Activated CD4-positive, alpha-beta T cell treated with anti-CD3 and anti-CD28 coated beads, Interleukin-2, amount 10 ng/mL, durations not matched to agents 24 days and 14 days (primary cell): ENCODE measurements at places on chromosomes 5 and 9. TPM values are rescaled to one million over a fixed set of nuclear protein-coding genes. Genes with fewer than 3 reads are reported as not detected.

DNA sequence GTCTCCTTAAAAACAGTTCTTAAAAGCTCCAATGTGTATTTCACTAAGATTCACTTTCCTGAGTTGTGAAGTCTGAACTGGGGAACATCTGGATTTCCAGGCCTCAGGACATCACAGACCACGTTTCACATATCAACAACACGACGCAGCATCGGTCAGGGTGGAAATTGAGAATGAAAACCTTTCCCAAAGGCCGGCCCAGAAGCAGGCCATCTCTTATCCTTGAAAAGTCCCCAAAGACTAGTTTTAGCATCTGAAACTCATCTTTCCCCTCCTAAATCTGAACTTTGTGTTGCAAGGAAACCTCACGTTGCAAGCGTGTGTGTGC, 96.4 kb upstream of the COL5A1 start:
- H3K27ac ChIP-seq = no peak overlapping the region
- no peaks in the 10 kb centered on the region for H3K27me3 ChIP-seq
- H3K36me3 ChIP-seq = no peaks in the 10 kb centered on the region
- H3K4me3 ChIP-seq = no peak overlapping the region
- H3K4me1 ChIP-seq = no peaks in the 10 kb centered on the region
- no peak for DNase-seq

Gene RABEPK
- total RNA-seq = 36.6 and 37.7 TPM in 2 replicates

Gene IL4
- 20.5 and 21.2 TPM in 2 replicates for total RNA-seq

GRCh38 chr5:51632793-51633192, 249.5 kb downstream of the ISL1 start:
- no peak overlapping the region for H3K27ac ChIP-seq
- H3K36me3 ChIP-seq = no peaks in the 10 kb centered on the region
- H3K4me3 ChIP-seq = no peak overlapping the region
- H3K4me1 ChIP-seq = no peaks in the 10 kb centered on the region
- no peak for DNase-seq

- H3K27me3 ChIP-seq = peaks cover 79% of the 10 kb centered on the region
- peaks cover 4% of the 10 kb centered on the region for H3K36me3 ChIP-seq
- peaks cover 26% of the 10 kb centered on the region for H3K4me1 ChIP-seq
- H3K4me3 ChIP-seq = peak overlapping the region; percentile 87
- DNase-seq = peak; percentile 64
Measured at GRCh38 chr5:135034236-135034962, 371 bp upstream of the PITX1 start.

DNA sequence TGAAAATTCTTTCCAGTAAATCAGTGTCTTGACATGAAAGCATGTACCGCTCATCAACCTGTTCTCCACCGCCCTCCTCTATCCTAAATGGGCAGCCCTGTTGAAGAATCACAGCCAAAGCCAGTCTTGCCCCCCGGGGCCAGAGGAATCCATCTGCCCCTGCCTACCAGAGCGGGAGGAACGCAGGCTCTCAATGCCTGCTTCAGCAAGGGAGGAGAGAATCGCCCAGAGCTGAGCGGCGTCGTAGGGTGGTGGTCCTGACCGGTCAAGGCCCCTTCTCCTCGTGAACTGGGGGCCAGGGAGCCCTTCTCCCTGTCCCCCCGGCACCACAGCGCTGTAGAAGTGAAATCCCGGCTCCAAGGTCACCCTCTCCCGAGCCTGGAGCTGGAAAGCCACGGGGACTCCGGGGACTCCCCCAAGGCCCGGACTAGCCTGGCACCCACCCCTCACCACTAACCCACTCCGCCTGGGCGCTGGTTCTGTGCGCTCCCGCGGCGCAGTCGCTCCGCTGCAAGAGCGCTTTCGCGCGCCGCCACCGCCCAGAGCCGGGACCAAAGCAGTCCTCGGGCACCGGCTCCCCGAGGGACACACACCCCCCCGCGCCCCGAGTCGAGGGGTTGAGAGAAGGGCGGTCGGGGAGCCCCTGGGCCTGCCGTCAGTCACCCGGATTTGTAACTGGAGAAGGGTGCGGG, 718 bp upstream of the TMEM215 start:
- H3K4me3 ChIP-seq = no peak overlapping the region
- no peaks in the 10 kb centered on the region for H3K4me1 ChIP-seq
- H3K36me3 ChIP-seq = no peaks in the 10 kb centered on the region
- DNase-seq = no peak
- no peak overlapping the region for H3K27ac ChIP-seq
- peaks cover 44% of the 10 kb centered on the region for H3K27me3 ChIP-seq

Gene OCLN
- total RNA-seq = 0.12 and 0.14 TPM in 2 replicates

- DNase-seq = no peak
- no peaks in the 10 kb centered on the region for H3K4me1 ChIP-seq
Measured at GRCh38 chr5:136435946-136436543, 70.7 kb upstream of the TRPC7 start.

GRCh38 chr5:135481387-135481786, 29.2 kb upstream of the TIFAB start:
- peaks cover 20% of the 10 kb centered on the region for H3K27me3 ChIP-seq
- H3K27ac ChIP-seq = no peak overlapping the region
- no peak for DNase-seq
- no peaks in the 10 kb centered on the region for H3K4me1 ChIP-seq
- H3K36me3 ChIP-seq = no peaks in the 10 kb centered on the region

Gene FOCAD
- 32.0 and 36.4 TPM in 2 replicates for total RNA-seq

DNA sequence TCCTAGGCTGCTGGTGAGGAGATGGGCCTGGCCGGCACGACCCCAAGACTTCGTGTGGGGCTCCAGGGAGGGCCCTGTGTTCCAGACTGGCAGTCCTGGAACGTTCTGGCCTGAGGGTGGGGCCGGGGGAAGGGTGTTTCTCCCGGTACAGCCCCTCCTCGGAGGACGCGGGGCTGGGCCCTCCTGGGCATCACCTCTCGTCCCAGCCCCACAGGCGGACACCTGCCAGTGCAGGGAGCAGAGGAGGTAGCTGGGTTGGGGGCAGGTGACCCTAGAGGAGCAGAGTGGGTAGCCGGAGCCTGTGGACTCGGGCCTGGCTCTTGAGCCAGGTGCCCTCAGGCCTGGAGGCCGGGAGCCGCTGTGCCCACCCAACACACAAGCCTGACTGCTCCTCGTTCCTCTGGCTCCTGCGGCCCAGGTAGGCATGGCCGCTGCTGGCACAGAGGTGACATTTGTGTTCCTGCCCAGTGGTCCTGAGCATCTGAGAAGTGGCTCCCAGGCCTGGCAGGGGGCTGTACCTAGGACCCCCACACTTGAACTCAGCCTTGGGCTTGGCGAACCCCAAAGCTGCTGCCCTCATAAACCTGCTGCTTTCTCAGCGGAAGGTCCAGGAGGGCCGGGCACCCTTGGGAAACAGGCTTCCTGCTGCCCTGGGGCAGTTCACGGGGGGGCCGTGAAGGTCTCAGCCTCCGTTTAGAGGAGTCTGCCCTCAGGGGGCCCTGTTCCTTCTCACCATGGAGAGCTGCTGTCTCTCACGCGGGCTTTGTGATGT, 817 bp downstream of the SLC6A19 start:
- no peaks in the 10 kb centered on the region for H3K4me1 ChIP-seq
- H3K4me3 ChIP-seq = no peak overlapping the region
- no peaks in the 10 kb centered on the region for H3K36me3 ChIP-seq
- no peaks in the 10 kb centered on the region for H3K27me3 ChIP-seq

Gene CDH9
- not detected in 2 replicates for total RNA-seq

Gene IFNK
- not detected in 2 replicates for total RNA-seq

Gene CATSPER3
- total RNA-seq = 0.54 and 0.64 TPM in 2 replicates

- H3K27ac ChIP-seq = no peak overlapping the region
- H3K36me3 ChIP-seq = no peaks in the 10 kb centered on the region
- H3K4me3 ChIP-seq = no peak overlapping the region
- no peak for DNase-seq
Measured at GRCh38 chr9:27462846-27463245, 61.2 kb upstream of the IFNK start.

DNA sequence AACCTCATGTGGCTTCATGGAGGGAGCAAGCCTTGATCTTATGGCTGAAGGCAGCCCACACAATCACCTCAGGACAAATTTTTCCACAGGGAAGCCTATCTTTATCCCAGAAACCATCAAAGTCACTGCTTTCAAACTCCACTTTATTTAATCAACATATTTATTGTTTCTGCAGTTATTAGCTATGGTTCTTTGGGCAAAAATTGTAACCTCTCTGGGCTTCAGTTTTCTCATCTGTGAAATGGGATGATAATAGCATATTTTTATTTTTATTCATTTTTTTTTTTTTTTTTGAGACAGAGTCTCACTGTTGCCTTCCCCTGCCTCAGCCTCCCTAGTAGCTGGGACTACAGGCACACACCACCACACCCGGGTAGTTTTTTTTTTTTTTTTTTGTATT, 2.1 kb upstream of the RPS14 start:
- H3K36me3 ChIP-seq = peaks cover 31% of the 10 kb centered on the region
- no peak overlapping the region for H3K27ac ChIP-seq
- no peak for DNase-seq
- H3K4me3 ChIP-seq = no peak overlapping the region
- H3K27me3 ChIP-seq = no peaks in the 10 kb centered on the region

DNA sequence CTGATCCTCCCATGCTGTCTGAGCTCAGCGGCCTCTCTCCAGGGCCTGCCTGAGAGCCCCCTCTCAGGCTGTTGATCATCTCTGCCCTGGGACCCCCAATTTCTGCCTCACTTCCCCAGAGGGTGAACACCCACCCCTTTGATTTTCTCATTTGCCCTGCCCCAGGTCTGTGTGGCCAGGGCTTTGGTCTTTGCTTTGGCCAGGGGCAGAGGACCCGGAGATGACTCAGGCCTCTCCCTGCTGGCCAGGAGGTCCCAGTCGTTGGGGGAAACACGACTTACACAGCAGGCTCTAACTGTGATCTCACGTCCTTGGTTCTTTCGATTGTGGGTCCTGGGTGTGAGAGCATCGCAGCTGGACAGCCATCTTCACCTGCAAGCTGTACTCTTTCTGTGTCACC, 1.1 kb upstream of the ADAMTS2 start:
- no peaks in the 10 kb centered on the region for H3K36me3 ChIP-seq
- peaks cover 49% of the 10 kb centered on the region for H3K27me3 ChIP-seq
- DNase-seq = no peak

DNA sequence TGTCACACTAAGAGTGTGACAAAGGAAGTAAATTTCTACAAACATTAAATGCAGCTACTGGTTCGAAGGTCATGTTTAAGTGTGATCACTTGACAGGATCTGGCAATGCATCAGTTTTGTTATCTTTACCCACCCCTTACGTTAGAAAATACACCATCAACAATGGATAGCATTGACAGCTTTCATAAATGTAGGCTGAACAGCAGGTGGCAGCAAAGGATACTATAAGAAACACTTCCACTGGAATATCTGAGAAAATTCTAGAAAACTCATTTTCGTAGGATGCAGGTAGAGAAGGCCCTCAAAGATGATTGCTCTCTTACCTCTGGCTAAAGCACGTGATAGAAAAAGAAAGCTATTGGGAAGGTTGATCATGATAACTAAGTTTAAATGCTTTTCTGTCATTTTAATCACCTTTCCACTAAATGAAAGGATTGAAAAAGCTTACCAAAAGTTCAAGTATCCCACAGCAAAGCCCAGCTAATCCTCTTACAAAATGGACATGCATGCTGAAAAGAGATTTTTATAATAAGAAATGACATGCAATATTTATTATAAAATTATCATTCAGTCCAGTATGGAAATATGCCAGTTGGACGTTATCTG, 292.5 kb downstream of the PARP8 start:
- peak; percentile 69 for DNase-seq
- H3K4me1 ChIP-seq = peaks cover 6% of the 10 kb centered on the region
- no peaks in the 10 kb centered on the region for H3K36me3 ChIP-seq

Gene MARCHF6
- 106 and 113 TPM in 2 replicates for total RNA-seq

Gene LHX3
- total RNA-seq = not detected in 2 replicates

Gene GRHPR
- 72.5 and 76.5 TPM in 2 replicates for total RNA-seq

DNA sequence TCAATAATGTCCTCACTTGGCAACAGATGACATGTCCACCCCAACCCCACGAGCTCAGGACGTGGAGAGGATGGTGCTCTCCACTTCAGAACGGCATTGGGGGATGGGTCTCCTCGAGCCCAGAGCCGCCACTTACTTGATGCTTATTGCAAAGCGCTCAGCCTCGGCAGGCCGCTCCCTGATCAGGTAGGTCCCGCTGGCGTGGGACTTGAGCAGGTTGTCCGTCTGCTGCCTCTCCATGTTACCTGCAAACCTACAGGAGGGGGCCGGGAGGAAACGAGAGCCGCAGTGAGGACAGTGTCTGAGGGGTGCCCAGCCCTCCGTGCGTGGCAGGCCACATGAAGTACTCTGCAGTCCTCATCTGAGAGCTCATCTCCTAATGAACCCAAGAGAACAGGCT, 36.6 kb upstream of the SARDH start:
- H3K36me3 ChIP-seq = peaks cover 1% of the 10 kb centered on the region
- H3K4me3 ChIP-seq = no peak overlapping the region
- H3K27me3 ChIP-seq = no peaks in the 10 kb centered on the region
- no peak overlapping the region for H3K27ac ChIP-seq
- no peak for DNase-seq
- no peaks in the 10 kb centered on the region for H3K4me1 ChIP-seq

GRCh38 chr9:34582787-34583186, 6.7 kb downstream of the CNTFR start:
- H3K4me1 ChIP-seq = peaks cover 4% of the 10 kb centered on the region
- H3K36me3 ChIP-seq = no peaks in the 10 kb centered on the region
- H3K27me3 ChIP-seq = peaks cover 75% of the 10 kb centered on the region
- no peak overlapping the region for H3K4me3 ChIP-seq
- DNase-seq = no peak

Gene LPAR1
- total RNA-seq = not detected in 2 replicates

DNA sequence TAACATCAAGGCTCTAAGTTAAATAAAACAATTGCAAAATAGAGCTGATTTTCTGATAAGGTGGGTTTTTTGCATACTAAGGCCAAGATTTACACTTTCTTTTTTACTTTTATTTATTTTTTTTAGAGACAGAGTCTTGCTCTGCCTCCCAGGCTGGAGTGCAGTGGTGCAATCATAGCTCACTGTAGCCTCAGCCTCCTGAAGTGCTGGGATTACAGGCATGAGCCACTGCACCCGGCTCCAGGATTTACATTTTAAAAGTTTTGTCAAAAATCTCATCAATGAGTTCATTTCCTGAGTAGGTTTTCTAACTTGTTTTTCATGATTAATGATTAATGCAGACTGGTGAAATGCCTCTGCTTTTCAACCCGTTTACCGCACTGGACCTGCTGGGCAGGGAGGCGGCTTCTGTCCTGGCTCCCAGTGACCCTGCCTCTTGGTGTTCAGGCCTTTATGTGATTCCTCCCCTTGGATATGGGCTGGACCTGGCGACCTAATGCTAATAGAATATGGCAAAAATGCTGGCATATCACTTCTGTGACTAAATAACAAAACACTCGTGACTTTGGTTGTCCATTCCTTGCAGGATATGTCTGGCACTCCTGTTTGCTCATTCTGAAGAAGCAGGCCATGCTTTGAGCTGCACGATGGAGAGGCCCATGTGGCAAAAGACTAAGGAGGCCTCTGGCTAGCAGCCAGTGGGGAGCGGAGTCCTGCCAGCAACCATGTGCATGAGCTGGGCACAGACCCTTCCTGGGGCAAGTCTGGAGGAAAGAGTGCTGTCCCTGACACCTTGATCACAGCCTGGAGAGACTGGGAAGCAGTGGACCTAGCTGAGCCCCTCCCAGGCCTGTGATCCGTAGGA, 72.2 kb upstream of the PTCH1 start:
- peaks cover 28% of the 10 kb centered on the region for H3K27me3 ChIP-seq
- H3K4me3 ChIP-seq = no peak overlapping the region
- no peaks in the 10 kb centered on the region for H3K36me3 ChIP-seq
- no peak for DNase-seq
- no peaks in the 10 kb centered on the region for H3K4me1 ChIP-seq

- H3K27me3 ChIP-seq = no peaks in the 10 kb centered on the region
- H3K36me3 ChIP-seq = no peaks in the 10 kb centered on the region
- H3K27ac ChIP-seq = no peak overlapping the region
- no peak overlapping the region for H3K4me3 ChIP-seq
- H3K4me1 ChIP-seq = no peaks in the 10 kb centered on the region
Measured at GRCh38 chr9:112971415-112971814, 40.6 kb downstream of the ZNF883 start.
